ENCODE measurements at places on chromosomes 13 and 19.

GRCh38 chr13:25180775-25181537 is 8.9 kb upstream of the AMER2 start:
- no peak for DNase-seq

- DNase-seq, result no peak
These were observed 531.7 kb downstream of the MYO16 start for GRCh38 chr13:109160887-109161669.

- no peak for DNase-seq
These were observed 10.5 kb downstream of the MTMR6 start for GRCh38 chr13:25276748-25277147.

DNA sequence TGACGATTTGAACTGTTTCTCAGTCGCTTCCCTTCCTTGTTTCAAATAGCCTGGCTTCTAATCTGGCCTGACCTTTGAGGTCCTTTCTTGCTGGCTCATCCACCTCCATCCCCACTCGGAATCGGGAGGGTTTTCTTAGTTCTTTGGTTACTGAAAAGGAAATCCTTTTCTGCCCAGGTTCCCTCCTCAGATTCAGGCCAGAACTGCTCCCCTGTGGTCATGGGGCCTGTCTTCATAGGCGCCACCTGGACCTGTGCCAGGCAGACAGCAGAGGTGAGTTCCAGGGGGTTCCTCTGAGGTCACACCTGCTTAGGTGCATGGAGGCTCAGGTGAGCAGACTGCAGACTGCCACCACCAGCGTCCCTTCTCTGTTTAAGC is 62.4 kb downstream of the AKAP11 start:
- DNase-seq, result no peak

- peak; percentile 10 for DNase-seq
These were observed 121.6 kb upstream of the FRY start for GRCh38 chr13:31909864-31910551.

- DNase-seq, result no peak
These were observed 285.4 kb upstream of the GPC6 start for GRCh38 chr13:92941167-92941566.

Data from T-helper 2 cell (primary cell).